ENCODE measurements at places on chromosomes 4 and X.

DNA sequence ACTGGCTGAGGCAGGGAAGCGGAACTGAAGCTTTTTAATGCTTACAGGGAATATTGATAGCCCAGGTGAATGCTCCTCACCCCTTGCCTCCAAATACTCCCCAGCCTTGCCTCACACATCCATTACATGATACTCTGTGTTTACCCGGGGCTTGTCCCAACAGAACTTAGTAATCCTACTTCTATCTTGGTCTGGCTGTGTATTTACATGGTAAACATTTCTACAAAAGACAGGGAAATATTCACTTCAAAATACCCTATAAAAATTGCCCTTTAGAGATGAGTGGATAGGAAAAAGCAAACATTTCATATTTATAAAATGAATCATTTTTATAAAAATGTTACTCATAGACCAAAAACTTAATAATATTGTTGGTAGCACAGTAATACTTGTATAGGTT is 120.1 kb downstream of the NHS start:
- DNase-seq = no peak

DNA sequence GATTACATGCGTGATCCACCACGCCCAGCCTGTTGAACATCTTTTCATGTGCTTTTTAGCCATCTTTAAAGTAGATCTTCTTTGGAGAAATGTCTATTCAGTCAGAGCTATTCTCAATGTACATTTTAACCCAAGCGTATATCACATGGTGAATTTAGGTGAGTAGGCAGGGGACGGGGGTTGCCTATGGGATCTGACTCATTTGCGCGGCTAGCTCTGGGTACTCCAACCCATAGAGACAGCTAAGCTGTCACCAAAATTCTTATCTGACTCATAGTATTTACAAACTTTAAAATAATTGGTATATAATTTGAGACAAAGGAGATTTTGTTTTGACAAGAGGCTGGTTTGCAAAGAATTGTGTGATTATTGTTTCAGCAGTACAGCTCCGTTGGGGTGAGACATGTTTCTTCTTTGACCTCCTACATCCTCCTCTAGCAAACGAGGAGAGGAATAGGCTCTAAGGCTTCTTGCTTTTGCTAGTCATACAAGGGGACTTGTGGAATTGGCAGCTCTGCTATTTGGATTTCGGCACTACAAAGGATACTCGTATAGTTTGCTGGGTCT is 12.0 kb downstream of the NSDHL start:
- no peak for DNase-seq

- no peak for DNase-seq
Measured at GRCh38 chr4:65924843-65925242, 254.6 kb upstream of the EPHA5 start.

GRCh38 chrX:13026877-13027652 is 17.4 kb downstream of the FAM9C start:
- DNase-seq = no peak

- no peak for DNase-seq
Measured at GRCh38 chr4:3022112-3022511, 52.2 kb downstream of the HTT-AS start.

DNA sequence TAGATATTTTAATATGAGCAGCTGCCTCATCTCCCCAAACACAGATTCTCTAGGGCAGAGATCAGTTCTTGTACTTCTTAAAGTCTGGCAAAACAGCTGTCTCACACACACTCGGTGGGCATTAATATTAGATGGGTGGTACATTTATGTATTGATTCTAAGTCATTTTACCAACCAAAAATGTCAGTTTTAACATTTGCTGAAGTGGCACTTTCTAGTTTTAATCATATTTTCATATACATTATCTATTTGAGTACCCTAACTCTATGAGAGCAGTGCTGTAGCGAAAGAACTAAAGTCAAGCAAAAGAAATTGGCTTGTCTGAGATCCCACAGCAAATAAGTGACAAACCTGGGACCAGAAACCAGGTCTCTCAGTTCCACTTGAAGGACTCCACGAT is 134.5 kb upstream of the SPRY1 start:
- no peak for DNase-seq

DNA sequence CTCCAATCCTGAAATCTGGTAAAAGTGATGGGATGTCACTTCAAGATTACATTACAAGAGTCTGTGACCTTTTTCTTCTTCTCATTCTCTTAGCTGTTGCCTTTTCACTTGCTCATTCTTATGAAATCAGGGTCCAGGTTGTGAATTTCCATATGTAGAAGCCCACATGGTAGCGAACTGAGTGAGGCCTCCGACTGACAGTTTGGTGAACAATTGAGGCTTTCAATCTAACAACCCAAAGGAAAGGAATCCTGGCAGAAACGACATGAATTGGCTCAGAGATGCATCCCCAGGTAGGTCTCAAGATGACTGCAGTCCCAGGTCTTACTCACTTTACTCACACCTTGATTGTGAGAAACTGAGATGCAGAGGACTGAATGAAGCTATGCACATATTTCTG is 203.4 kb upstream of the FAT4 start:
- no peak for DNase-seq

DNA sequence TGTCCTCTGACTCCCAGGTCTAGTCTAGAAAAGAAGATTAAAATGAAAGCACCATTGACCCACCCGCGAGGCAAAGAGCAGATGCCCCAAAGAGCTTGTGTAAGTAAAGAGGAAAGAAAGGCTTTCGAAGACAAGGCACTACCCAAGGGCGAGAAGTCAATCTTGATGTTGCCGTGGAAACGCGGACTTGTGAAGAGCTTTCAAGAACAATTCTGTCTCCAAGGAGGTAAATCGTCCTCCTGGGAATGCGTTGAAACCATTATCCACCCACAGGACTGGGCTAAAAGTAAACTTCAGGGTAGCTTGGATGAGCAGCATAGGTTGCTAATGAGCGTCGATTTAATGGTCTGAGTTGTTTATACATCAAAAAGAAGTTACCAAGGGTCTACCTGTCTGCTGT is 189.3 kb downstream of the DHRSX start:
- no peak for DNase-seq

GRCh38 chr4:119310826-119311225 is 11.1 kb downstream of the FABP2 start:
- DNase-seq = no peak

DNA sequence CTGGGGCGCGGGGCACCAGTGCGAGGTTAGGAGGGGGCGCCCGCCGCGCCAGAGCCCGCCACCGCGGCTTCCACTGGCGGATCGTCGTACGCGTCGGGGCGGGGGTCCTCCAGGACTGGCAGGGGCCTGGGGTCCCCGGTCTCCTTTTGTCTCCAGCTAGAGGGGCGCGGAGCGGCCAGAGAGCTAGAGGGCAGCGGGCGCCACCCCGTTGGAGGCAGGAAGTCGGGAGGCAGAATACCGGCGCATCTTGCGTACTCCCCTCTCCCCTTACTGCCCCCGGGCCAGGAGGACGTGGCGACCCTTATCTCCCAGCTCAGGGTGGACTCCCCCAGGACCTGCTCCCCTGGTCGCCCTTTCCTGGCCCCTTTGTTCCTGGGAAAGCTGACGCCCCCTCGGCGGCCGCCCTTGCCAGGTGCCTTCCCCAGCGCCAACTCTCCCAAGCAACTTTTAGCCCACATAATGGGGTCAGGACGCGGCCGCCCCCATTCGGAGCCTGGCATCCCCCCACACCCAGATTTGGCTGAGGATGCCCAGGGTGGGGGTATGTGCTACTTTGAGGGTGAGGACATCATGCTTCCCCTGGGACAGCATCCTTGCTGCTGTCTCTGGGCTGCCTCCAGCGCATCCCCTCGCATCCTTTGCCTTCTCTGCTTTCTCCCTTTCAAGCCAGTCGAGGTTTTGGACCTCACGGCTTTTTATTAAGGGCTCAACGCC is 933 bp downstream of the CNKSR2 start:
- DNase-seq = peak; percentile 57

- DNase-seq = no peak
Measured at GRCh38 chr4:38180456-38180855, 220.3 kb downstream of the PTTG2 start.

All from activated effector memory CD4-positive, alpha-beta T cell treated with anti-CD3 and anti-CD28 coated beads, Interleukin-2, amount 50 U/mL, for 16 hours (primary cell).